Breast epithelium (tissue), 4 donors: ENCODE measurements at places on chromosomes 2 and 18. TPM values are rescaled to one million over a fixed set of nuclear protein-coding genes. Genes with fewer than 3 reads are reported as not detected.

DNA sequence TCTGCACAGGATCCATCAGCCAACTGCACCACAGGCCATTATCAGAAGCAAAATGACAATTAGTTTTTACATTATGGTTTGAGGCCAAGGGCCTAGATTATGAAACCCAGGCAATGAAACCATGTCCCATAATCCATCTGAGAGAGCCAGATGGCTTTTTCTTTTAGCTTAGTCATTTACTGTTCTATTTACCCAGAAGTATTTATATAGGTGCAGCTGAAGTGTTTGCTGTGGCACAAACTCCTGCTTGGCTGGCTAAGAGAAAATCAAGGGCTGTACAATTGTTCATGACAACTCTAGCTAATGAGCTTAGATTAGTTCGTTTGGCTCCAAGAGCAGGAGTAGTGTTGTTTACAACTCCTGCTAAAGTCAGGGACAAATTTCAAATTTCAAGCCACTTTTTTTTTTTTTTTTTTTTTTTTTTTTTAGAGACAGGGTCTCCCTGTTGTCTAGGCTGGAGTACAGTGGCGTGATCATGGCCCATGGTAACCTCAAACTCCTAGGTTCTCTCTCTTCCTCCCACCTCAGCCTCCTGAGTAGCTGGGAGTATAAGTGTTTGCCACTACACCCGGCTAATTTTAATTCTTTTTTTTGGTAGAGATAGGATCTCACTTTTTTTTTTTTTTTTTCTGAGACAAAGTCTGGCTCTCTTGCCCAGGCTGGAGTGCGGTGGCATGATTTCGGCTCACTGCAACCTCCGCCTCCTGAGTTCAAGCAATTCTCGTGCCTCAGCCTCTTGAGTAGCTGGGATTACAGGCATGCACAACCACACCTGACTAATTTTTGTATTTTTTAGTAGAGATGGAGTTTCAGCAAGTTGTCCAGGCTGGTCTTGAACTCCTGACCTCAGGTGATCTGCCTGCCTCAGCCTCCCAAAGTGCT lies 18.4 kb upstream of the REV1 start:
- H3K27ac ChIP-seq = no peak overlapping the region
- no peaks in the 10 kb centered on the region for H3K27me3 ChIP-seq
- no peaks in the 10 kb centered on the region for H3K36me3 ChIP-seq
- no peak for DNase-seq
- H3K4me1 ChIP-seq = no peaks in the 10 kb centered on the region

TNFAIP6 gene
- total RNA-seq = 12.5 TPM

DNA sequence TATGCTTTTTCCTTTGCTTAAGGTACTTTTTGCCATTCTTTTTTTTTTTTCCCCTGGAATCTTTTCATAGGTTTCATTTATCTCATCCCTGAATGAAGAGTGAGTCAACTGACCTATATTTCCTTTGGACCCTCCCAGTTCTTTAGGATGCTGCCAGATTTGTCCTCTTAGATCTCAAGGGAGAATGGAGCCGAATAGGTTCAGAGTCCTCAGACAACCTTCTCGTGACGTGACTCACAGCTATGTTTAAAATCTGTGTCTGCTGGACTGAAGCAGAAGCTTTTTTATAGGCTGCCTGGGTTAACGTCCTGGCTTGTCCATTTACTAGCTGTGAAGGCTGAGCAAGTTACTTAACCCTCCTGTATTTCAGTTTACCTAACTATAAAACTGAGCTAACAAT lies 358.6 kb downstream of the DLGAP1 start:
- no peaks in the 10 kb centered on the region for H3K36me3 ChIP-seq
- H3K4me1 ChIP-seq = no peaks in the 10 kb centered on the region
- no peaks in the 10 kb centered on the region for H3K27me3 ChIP-seq
- H3K27ac ChIP-seq = no peak overlapping the region
- no peak overlapping the region for H3K4me3 ChIP-seq

- H3K4me1 ChIP-seq = no peaks in the 10 kb centered on the region
- DNase-seq = no peak
- no peak overlapping the region for H3K27ac ChIP-seq
- H3K4me3 ChIP-seq = no peak overlapping the region
Measured at GRCh38 chr2:149132901-149133300, 94.4 kb downstream of the LYPD6B start.

GRCh38 chr18:57149051-57149450 lies 2.2 kb downstream of the BOD1L2 start:
- no peak overlapping the region for H3K27ac ChIP-seq
- H3K4me3 ChIP-seq = no peak overlapping the region
- no peaks in the 10 kb centered on the region for H3K4me1 ChIP-seq

C1QL2 gene
- total RNA-seq = not detected
